ENCODE measurements at places on chromosomes 3 and 15.
A peak's percentile ranks its signal among the peaks of the same experiment; 100 is the strongest.

DNA sequence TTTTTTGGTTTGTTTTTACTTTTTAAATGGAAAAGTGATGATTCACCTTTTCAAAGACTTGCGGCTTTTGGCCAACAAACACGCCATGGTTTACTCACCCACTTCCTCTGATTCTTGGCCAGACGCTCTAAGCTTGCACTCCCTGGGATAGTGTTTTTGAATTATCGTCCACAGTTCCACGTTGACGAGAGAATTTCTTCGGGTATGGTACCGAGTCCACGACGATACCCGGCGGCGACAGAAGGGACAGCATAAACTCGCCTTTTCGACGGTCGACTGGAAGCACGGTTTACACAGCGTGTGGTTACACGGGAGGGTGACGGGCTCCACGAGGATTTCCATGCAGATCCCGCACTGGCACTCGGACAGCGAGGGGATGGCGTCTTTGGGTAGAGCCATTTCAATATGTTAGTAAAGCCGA lies 783 bp downstream of the RNF168 start:
- peak; percentile 72 for DNase-seq

DNA sequence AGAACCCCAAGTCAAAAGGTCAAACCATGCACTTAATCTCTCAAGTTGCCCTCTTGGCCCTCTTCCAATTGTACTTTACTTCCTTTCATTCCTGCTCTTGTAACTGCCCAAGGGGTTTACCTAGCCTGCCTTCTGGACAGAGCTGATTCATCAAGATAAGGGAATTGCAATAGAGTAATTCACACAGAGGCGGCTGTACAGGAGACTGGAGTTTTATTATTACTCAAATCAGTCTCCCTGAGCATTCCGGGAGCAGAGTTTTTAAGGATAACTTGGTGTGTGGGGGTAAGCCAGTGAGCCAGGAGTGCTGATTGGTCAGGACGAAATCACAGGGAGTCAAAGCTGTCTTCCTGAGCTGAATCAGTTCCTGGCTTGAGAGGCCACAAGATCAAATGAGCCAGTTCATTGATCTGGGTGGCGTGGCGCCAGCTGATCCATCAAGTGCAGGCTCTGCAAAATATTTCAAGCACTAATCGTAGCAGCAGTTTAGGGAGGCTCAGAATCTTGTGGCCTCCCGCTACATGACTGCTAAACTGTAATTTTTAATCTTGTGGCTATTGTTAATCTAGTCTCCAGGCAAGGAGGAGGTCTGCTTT lies 590.0 kb downstream of the EPHA3 start:
- no peak for DNase-seq

DNA sequence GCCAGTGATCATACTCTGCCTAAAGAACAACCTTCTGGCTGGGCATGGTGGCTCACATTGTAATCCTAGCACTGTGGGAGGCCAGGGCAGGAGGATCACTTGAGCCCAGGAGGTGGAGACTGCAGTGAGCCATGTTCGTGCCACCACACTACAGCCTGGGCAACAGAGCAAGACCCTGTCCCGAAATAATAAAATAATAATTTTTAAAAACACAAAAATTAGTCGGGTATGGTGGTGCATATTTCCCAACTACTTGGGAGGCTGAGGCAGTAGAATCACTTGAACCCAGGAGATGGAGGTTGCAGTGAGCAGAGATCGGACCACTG lies 34.5 kb upstream of the ARID3B start:
- DNase-seq: no peak

GRCh38 chr15:50687302-50687902 lies 805 bp upstream of the TRPM7 start:
- DNase-seq: no peak

DNA sequence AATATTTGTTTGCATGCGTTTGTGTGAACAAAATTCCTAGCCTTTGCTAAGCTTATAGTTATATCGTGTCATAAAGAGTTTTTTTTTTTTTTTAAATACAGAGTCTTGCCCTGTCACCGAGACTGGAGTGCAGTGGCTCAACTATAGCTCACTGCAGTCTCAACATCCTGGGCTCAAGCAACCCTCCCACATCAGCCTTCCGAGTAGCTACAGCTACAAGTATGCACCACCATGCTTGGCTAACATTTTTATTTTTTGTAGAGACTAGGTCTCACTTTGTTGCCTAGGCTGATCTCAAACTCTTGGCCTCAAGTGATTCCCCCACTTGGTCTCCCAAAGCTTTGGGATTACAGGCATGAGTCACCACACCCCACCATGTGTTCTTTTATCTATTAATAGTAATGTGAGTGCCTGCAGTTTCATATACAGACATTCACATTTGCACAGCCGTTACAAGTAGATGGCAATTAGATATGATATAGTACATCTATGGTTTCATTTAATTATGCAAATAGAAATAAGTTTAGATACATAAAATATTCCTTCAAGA lies 848.6 kb downstream of the PDCD6IP start:
- no peak for DNase-seq

GRCh38 chr3:82791241-82791640 lies 1029.8 kb upstream of the GBE1 start:
- no peak for DNase-seq

DNA sequence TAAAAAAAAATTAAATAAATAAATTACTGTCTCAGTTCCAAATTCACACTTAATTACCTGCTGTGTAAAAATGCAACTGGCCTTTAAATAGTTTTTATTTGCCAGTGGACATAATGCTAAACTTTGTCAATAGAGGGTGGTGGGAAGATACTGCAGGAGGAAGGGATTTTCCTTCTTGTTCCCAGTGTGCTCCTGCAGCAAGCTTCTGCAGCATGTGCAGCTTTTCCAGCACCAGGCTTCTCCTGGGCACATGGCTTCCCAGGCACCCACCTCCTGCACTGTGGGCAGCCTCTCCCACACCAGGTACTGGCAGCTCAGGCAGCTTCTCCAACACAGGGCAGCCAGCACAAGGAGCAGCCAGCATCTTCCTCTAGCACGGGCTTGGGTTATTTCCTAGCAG lies 29.6 kb upstream of the BBX start:
- no peak for DNase-seq

DNA sequence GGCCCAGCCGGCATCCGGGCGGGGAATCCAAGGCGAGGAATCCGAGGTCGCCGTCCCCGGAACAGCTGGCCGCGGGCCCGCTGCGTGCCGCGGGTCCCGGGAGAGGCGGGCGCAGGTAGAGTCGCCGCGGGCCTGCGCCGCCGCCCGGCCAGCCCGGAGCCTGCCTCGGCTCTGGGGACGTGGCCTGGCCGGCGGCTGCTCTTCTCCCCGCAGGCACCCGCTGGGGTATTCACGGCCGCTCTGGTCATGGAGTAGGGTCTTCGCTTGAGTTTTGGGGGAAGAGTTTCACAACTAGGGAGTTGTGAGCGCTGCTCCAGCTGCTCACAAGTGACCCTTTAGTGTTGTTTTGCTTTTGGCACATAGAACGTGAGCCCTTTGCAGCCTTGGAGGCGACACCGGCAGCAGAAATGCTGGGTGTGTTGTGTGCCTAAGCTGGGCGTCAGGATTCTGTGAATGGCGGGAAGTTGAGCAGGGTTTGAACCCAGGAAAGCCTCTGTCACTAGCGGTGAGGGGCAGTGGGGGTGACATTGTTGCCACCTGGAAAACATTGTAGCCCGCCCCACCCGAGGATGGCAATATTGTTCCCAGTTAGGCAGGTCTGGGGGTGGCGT lies 4.0 kb downstream of the TRIM71 start:
- no peak for DNase-seq

GRCh38 chr15:31887246-31887645 lies 143.1 kb upstream of the CHRNA7 start:
- DNase-seq: no peak

DNA sequence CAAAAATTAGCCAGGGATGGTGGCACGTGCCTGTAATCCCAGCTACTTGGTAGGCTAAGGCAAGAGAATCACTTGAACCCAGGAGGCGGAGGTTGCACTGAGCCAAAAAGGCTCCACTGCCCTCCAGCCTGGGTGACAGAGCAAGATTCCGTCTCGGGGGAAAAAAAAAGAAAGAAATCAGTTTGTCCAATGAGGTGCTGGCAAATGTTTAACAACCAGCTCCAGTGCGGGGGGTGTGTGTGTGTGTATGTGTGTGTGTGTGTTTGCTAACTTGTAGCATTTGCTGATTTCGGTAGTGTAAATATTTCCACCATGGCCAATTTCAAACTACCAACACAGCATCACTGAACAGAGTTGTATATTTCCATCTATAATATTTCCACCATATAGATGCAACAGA lies 23.8 kb upstream of the IDH2 start:
- no peak for DNase-seq

GRCh38 chr3:112974894-112975293 lies at the start of gene CD200R1:
CD200R1 (minus strand) TSS chr3:112975103; CDS start chr3:112974857, 246 bp downstream.
- DNase-seq: no peak

DNA sequence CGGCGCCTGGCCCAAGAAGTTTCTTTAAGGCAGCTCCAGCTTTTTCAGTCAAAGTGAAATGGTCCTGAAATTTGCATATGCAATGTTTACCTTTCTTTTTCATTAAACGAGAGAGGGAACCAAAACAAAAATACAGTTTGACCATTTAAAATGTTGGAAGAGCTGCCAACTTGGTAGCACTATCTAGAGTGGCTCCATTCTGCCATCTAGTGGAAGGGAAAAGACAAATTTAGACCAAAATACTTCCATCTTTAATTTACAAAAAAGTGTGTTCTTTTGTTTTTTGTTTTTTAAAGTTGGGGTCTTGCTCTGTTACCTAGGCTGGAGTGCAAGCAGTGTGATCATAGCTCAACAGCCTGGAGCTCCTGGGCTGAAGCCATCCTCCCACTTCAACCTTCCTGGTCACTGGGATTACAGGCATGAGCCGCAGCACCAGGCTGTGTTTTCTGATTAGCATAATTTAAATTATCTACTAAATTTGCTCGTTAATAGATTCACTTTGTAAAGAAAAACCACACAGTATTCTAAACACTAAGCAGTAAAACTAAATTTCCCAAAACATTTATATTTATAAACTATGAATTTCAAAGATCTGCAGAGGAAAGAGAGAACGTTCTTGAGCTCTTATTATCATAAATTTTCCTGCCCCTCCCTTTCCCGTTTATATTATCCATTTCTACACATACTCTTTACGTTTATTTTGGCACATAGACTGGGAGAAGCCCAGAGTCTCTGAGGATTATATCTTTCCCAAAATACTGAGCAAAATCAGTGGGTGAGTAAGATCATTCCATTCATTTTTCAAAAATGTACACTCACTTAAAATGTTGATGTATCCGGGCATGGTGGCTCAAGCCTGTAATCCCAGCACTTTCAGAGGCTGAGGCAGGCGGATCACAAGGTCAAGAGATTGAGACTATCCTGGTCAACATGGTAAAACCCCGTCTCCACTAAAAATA lies 15.4 kb upstream of the RFC4 start:
- peak; percentile 34 for DNase-seq

DNA sequence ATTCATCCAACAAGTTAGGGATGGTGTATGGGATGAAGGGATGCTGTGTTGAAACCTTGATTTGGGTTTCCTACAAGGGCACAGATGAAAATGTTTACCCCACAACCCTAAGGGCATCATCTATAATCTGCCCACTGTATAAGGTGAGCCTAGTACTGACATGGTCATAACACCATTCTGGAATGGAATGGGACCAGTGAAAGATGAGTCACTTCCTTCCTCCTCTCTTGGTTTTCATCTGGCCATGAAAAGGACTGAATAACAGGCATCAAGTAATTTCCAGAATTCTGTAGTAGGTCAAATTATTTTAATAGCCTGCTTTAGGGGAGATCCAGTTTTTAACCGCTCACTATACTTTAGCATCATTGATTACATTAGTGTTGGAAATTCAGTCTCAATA lies 538.6 kb downstream of the NR2F2 start:
- DNase-seq: no peak

DNA sequence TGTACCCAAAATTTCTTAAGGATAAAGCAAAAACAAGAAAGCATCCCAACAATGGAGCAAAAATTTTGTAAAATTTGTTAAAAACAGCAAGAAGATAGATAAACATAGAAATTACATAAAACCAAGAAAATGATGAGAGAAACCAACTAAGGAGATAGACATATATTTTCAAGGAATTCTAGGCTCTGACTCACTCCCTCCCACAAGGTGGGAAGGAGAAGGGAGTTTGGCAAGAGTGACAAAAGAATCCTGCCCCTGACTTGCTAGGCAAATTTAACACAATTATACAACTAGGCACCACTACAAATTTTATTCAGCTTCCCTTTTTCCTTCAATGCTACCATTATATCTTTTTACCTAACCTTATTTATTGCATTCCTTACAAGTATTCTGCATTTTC lies 70.9 kb downstream of the MYO9A start:
- DNase-seq: no peak

DNA sequence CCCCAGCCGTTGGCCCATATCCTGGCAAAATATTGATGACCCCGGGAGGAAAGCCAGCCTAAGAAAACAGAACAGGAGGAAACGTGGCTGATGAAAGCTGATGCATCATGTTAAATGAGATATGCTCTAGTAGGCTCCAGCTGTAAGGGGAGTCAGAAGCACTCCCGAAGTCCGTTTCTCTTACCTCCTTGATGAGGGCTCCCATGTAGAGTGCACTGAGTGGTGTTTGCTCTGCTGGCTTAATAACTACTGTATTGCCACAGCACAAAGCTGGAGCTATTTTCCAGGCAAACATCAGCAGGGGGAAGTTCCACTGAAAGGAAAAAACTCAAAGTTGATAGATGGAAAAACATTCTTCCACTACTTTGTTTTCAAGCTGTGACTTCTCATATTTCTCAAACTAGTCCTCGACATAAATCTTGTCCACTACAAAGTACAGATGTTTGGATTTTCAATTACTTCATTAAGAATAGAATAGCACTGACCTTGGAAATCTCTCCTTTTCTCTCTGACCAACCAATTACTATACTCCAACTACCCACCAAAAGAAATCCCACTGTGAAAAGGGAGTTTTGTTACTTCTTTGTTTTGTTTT lies 72.7 kb downstream of the ALDH1A2 start:
- DNase-seq: no peak

- DNase-seq: no peak
Observed at GRCh38 chr3:8505621-8506020, 4.0 kb downstream of the LMCD1 start.

DNA sequence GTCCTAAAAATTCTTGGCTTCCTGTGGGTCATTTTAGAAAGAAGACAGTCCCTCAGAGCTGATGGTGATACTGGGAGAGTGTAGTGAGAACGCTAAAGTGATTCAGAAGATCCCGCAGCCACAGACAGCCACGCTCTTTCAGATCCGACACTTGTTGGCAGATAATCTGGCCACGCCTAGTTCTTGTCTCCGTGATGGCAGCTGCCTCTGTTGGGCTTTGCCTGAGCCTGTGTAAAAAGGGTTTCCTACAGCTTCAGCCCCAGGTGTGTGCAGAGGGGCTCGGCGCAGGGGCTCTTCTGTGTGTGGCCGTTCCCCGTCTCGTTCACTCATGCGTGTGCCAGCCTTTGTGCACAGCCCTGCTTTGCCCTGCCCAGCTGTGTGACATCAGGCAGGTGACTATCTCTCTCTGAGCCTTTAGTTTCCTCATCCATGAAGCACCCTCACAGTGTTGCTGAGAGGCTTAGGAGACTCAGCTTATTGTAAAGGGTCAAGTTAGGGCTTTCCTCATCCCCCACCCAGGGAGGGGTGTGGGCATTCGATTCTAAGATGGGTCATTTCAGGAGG lies 6.3 kb downstream of the IRAK2 start:
- no peak for DNase-seq

GRCh38 chr3:194672876-194673275 lies 885 bp upstream of the LSG1 start:
- no peak for DNase-seq

GRCh38 chr3:99780749-99781148 lies 36.9 kb upstream of the CMSS1 start:
- no peak for DNase-seq

- DNase-seq: no peak
Observed at GRCh38 chr3:146160321-146160963, 542 bp downstream of the PLOD2 start.

- no peak for DNase-seq
Observed at GRCh38 chr3:108486941-108487340, 23.5 kb downstream of the MYH15 start.
